OCI-LY7 (cell line): ENCODE measurements at places on chromosomes 6 and 20.

DNA sequence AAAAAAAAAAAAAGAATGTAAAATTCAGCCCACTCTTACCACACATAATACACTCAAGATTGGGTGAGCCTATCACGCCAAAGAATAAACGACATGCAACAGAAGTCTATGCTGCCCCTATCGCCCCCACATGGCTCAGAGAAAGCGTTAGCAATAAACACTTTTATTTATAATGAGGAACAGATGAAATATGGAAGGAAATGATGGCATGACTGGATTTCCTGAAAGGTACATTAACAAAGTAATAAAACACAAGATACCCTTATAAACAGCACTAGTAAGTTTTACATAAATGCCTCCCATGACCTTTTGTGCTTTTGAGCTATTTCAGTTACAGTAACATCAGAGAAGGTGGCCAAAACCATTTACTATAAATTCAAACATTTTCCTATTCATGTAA lies 71.4 kb upstream of the SCAF8 start:
- no peak for DNase-seq

DNA sequence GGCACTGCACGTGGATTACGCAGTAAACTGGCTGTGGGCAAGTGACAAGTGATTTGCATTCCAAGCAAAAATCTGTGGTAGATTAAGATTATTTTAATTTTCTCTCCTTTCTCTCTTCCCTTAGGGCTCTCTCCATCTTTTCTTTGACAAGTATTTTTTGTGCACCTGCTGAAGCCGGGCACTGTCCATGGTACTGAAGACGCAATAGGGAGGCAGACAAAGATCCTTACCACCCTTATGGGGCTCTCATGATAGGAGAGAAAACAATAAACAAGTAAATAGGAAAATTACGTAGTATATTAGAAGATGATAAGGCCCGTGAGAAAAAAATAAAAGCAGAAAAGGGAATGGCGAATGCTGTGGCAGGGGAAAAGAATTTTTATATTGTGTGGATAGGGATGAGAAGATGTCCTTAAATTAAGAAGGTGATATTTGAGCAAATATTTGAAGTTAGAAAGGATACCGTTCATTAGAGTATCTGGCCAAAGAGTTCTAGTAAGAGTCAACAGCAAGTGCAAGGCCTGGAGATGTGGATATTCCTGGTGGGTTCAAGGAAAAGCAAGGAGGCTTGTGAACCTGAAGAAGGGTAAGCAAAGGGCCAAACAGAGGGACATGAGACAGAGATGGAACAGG lies 146.0 kb downstream of the LAMP5 start:
- DNase-seq = peak; percentile 5

GRCh38 chr6:38119516-38119915 lies 300.0 kb downstream of the ZFAND3 start:
- DNase-seq = no peak

GRCh38 chr6:78629154-78629721 lies 238.1 kb upstream of the IRAK1BP1 start:
- DNase-seq = no peak

DNA sequence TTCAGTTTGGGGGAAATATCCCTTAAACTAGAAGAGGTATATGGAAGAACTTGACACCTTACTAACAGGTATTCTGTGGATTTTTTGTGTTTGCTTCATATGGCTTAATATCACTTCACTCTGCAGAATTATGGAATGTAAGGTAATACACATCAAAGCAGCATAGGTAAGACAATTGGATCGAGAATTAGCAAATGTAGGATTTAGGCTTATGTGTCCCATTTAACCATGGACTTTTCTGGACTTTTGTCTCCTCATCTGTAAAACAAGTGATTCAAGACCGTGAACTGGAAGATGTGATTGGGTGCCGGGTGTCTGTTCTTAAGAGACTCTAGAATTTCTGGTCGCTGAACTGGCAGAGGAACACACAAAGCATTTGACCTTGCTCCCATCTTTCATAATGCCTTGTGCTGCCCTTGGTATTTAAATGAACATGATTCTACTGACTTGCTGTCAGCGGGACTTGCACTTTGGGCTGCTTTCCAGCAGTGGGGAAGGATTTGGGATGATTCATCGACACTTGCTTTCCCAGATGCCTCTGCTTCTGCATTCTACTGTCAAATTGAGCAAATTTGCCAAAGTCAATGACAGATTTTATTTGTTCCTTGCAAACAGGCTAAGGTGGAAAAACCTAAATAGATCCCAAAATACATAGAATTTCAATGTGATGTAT lies 199.8 kb downstream of the PLCB1 start:
- DNase-seq = no peak

GRCh38 chr6:6570929-6571671 lies 17.4 kb upstream of the LY86 start:
- DNase-seq = no peak

DNA sequence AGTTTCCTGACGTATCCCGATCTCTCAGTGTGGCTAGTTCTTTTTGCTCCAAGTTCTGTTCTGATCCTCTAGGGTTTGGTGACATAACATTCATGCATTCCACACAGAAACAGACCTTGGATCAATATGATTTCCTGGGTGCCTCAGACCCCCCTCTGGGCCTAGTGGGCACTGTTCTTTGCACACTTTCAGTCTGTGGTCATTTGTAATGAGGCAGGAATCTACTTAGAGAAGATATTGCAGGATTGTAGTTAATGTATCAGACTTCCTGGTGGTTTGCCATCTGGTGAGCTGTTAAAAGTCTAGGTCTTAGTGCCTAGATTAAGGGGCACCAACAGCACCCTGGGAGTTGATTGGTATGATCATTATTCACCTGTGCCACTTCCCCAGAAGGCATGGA lies 7.5 kb downstream of the BEND6 start:
- no peak for DNase-seq

- DNase-seq = no peak
Observed at GRCh38 chr6:117607511-117607910, 5.2 kb upstream of the GOPC start.

DNA sequence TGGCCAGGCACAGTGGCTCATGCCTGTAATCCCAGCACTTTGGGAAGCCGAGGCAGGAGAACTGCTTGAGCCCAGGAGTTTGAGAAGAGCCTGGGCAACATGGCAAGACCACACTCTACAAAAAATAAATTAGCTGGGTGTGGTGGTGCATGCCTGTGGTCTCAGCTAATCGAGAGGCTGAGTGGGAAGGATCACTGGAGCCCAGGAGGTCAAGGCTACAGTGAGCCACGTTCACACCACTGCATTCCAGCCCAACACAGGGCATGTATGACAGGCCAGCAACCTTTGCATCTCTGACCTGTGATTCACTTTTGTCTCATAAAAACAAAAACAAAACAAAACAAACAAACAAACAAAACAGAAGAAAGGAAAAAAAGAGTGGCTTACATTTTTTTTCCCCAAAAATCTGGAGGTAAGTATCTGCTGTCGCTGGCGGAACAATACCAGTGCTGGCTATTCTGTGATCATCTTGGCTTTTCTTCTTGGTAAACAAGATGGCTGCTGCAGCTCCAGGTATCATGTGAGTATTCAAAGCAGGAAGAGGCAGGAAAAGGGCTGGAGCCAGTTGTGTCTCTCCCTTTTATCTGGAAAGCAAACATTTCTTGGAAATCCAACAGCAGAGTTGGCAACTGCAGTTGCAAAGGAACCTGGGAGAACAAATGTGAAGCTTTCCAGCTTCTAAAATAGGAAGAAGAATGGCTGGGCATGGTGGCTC lies 40.4 kb upstream of the ZMYND8 start:
- DNase-seq = no peak

- no peak for DNase-seq
Observed at GRCh38 chr6:107991772-107992550, 34.0 kb upstream of the SEC63 start.

- peak; percentile 82 for DNase-seq
Observed at GRCh38 chr6:52285177-52286068, 881 bp upstream of the MCM3 start.

GRCh38 chr6:161138543-161139303 lies 135.1 kb downstream of the AGPAT4 start:
- no peak for DNase-seq

- no peak for DNase-seq
Observed at GRCh38 chr20:57504411-57504810, 20.5 kb downstream of the CTCFL start.

- no peak for DNase-seq
Observed at GRCh38 chr6:120871416-120872261, 462.6 kb downstream of the TBC1D32 start.

GRCh38 chr6:167919349-167919748 lies 78.1 kb upstream of the KIF25 start:
- no peak for DNase-seq

DNA sequence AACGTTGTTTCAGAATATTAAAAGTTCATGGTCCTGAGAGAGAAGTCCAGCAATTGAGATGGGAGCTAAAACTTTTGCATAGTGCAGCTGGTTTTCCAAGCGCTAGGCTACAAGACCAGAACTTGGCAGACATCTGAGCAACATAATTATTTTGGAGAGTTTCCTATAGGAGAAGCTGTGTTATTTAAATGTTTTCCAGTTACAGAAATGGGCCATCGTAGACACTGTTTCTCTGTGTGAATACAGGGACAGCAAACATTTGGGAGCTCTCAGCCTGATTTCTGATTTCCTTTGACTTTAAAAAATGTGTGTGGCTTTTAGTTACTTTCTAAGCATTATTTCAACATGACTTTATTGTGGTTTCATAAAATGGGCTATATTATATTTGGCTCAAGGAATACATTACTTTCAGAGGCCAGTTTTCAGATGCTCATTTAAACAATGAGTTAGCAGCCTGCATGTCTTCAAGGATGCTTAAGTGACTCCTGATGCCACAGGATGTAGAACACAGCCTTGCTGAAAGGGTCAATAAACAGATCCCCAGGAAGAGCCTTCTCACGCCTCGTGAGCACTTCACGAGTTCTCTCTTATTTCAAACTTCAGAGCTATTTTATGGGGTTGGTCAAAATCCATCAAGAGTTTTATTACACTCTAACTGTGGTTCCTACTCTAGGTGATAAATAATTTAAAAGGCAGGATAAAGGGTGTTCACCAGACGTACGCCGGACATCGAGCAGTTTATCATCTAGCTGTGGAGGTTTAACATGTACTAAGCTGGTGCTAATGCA lies 193.8 kb downstream of the SMOC2 start:
- DNase-seq = no peak

GRCh38 chr20:60352596-60352995 lies 394.4 kb downstream of the CDH26 start:
- no peak for DNase-seq

DNA sequence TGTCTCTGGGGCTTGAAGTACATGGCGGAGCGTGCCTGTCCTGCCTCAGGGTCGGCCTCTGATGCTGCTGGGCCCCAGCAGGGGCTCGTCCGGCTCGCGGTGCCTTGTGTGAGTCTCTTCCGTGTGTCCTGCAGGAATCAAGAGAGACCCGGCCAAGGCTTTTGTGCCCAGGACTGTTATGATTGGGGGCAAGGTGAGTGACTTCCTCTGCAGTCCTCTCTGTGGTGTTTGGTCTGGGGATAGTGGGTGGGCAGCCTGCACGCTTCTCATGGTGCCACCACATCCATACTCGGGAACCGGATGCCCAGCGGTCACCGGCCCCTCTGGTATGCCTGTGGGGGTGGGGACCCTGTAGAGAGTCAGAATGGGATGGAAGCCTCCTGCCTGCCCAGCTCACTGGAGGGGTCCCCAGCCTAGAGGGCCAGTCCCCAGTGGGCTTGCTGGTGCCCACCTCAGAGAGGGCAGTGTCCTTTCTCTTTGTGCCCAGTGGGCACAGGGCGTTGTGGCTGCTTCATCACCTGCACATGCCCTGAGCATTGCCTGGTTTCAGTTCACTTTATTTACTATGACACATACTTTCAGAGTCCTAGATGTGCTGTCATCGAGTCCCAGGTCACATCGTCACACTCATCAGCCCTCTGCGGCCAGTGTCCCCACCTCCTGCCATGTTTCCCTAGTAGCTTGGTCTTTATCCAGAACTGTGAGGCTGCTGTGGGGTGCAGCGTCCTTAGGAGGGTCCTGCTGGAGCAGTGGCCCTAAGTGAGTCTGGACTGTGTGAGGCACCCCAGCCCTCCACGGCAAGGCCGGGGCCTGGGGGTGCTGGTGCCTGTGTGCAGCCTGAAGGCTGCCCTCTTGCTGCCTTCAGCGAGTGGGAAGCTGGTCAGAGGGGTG lies 40.7 kb downstream of the PYGB start:
- DNase-seq = peak; percentile 40
